ENCODE measurements at places on chromosomes 3 and 15. TPM values are rescaled to one million over a fixed set of nuclear protein-coding genes. Genes with fewer than 3 reads are reported as not detected.

- no peak for DNase-seq
Observed at GRCh38 chr3:9784965-9785364, 7.3 kb downstream of the TADA3 start.

- DNase-seq, result no peak
Observed at GRCh38 chr3:55884066-55884465, 397.0 kb upstream of the WNT5A start.

GRCh38 chr15:98155356-98155755 lies 194.9 kb downstream of the ARRDC4 start:
- DNase-seq, result no peak

NMB gene
- total RNA-seq, result 1.6 TPM

SELENOS gene
- 40.7 TPM for total RNA-seq
